ENCODE measurements at places on chromosomes 2 and 18. TPM values are rescaled to one million over a fixed set of nuclear protein-coding genes. Genes with fewer than 3 reads are reported as not detected.

Gene EVA1A
- 0.53 TPM for total RNA-seq

DNA sequence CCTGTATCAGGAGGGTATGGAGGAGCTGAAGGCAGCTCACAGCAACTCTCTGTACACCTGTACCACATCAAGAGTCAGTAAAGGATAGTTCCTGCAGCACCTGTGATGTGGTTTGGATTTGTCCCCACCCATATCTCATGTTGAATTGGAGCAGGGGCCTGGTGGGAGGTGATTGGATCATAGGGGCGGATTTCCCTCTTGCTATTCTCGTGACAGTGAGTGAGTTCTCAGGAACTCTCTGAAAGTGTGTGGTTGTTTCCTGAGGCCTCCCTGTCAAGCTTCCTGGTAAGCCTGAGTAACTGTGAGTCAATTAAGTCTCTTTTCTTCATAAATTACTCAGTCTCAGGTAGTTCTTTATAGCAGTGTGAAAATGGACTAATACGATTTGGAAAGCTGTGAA is 28.9 kb downstream of the OSBPL1A start:
- no peak overlapping the region for H3K4me3 ChIP-seq
- no peaks in the 10 kb centered on the region for H3K36me3 ChIP-seq
- no peaks in the 10 kb centered on the region for H3K4me1 ChIP-seq
- H3K27ac ChIP-seq, result no peak overlapping the region
- DNase-seq, result no peak
- H3K27me3 ChIP-seq, result no peaks in the 10 kb centered on the region

Gene CYTIP
- 1.1 TPM for total RNA-seq

Gene ZC3H6
- 1.9 TPM for total RNA-seq
